ENCODE measurements at places on chromosomes 5 and 9. TPM values are rescaled to one million over a fixed set of nuclear protein-coding genes. Genes with fewer than 3 reads are reported as not detected.

- H3K36me3 ChIP-seq, result no peaks in the 10 kb centered on the region
- no peaks in the 10 kb centered on the region for H3K27me3 ChIP-seq
- no peak overlapping the region for H3K4me3 ChIP-seq
- H3K4me1 ChIP-seq, result no peaks in the 10 kb centered on the region
- DNase-seq, result no peak
These were observed 23.9 kb downstream of the ADCY2 start for GRCh38 chr5:7419846-7420245.

- H3K4me1 ChIP-seq, result peaks cover 27% of the 10 kb centered on the region
- no peak overlapping the region for H3K27ac ChIP-seq
- no peaks in the 10 kb centered on the region for H3K27me3 ChIP-seq
- no peak overlapping the region for H3K4me3 ChIP-seq
- no peaks in the 10 kb centered on the region for H3K36me3 ChIP-seq
These were observed 199.2 kb downstream of the TRIO start for GRCh38 chr5:14342306-14342705.

- no peaks in the 10 kb centered on the region for H3K4me1 ChIP-seq
- no peak overlapping the region for H3K27ac ChIP-seq
- no peak for DNase-seq
- H3K36me3 ChIP-seq, result no peaks in the 10 kb centered on the region
These were observed 130.4 kb upstream of the POC5 start for GRCh38 chr5:75847561-75848021.

Gene ADRA1B
- 0.11 TPM for polyA plus RNA-seq

Gene ZDHHC21
- polyA plus RNA-seq, result 3.5 TPM
